ENCODE measurements at places on chromosomes 3 and 15.

GRCh38 chr15:89809093-89809786 is 5.4 kb downstream of the ANPEP start:
- no peak for DNase-seq

DNA sequence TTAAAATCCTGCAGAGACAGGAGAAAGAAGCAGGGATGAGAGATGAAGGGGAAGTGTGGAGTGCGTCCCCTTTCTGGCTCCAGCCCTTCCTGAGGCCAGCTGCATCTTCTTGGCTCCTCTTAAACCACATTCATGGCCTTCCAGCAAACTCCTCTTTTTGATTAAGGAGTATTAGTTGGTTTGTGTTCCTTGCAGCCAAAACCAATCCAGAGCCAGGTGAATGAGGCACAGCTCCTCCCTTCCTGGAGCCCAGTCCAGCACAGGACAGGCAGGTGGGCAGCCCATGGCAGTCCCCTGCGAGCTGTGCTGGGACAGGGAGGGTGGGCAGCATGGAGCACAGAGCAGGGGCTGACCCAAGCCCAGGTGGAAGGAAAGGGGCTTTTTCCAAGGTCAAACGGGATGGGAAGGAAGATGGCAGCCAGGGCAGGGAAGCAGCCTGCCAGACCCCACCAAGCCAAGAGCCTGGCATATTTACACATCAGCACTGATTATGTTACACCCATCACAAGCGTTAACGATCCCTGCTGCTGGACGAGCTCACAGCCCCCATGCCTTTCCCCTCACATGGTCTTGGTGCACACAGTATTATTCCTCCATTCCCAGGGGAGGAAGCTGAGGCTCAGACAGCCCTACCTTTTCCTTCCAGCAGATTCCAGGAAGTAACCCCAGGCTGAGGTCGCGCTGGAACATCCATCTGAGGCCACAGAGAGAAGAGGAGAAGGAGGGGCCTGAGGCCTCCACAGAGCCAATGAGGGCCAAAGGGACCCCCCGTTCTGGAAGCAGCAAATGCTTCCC is 175.6 kb downstream of the SMAD6 start:
- no peak for DNase-seq

GRCh38 chr3:4977853-4978203 is 1.4 kb upstream of the BHLHE40 start:
- DNase-seq, result no peak

DNA sequence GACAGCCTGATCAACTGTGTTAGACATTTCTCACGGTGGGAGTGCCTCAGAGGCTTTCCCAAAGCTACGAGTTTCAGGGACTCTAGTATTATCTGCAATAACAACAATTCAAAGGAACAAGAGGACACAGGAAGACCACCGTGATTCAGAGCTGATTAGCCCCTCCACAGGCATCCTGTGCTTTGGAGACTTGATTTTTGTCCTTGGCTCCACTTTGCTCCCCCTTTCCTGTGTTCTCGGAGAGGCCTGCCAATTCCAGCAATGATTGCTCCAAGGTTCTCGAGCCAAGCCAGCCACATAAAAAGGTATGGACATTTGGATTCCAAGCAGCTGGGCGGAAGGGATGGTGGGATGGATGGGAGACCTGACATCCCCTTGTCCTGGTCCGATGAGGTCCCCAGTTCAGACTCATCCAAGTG is 14.3 kb downstream of the EHD4 start:
- no peak for DNase-seq

DNA sequence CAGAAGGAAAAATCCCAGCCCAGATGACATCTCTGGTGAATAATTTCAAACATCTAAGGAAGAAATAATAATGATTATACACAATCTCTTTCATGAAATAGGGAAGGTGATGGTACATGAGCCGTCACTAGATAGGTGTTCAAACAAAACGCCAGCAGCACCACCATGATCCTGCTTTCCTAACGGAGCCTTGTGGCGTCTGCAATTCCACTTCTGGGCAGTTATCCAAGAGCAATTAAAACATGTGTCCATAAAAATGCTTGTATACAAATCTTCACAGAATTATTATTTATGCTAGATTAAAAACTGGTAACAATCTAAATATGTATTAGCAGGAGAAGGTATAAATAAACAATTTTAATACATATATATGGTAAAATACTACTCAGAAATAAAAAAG is 33.7 kb downstream of the RTP4 start:
- no peak for DNase-seq

GRCh38 chr15:65292938-65293518 is 2.8 kb upstream of the RNU5A-1 start:
- DNase-seq, result no peak

DNA sequence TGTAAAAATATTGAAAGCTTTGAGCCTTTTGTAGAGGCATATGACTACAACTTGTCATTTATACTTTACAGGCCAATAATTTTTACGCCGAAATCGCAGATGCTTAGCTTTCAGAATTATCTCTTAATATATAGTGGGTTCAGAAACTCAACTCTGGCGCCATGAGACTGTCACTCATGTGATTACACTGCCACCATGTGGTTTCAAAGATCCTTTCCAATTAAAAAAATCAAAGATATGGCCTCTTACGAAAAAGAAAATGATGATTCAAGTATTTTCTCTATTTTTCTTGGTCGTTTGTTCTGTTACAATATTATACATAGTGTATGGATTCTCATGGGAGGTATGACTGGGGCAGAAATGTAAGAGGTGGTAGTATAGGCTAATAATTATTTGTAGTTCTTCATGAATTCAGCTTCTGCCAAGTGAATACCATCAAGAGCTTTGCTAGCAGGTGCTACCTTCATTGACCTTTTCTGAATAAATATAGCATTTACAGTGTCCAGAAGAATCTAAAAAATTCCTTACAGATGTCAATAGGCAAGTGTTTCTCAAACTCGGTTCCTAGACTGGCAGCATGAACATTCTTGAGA is 751.7 kb upstream of the GOLIM4 start:
- DNase-seq, result no peak

- no peak for DNase-seq
These were observed 540.9 kb upstream of the MDFIC2 start for GRCh38 chr3:70853161-70853944.

- DNase-seq, result no peak
These were observed 448.6 kb upstream of the RASGRP1 start for GRCh38 chr15:39013262-39013661.

GRCh38 chr15:62769604-62770003 is 272.9 kb upstream of the TPM1 start:
- DNase-seq, result no peak

DNA sequence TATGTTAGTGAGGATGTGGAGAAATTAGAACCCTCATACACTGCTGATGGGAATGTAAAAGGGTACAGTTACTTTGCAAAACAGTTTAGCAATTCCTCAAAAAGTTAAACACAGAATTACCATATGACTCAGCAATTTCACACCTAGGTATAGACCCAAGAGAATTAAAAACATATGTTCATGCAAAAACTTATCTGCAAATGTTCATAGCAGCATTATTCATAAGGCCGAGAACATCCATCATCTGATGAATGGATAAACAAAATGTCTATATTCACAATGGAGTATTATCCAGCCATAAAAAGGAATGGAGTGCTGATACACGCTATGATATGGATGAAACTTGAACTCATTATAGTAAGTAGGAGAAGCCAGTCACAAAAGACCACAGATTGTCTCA is 10.3 kb downstream of the SEC13 start:
- DNase-seq, result no peak

DNA sequence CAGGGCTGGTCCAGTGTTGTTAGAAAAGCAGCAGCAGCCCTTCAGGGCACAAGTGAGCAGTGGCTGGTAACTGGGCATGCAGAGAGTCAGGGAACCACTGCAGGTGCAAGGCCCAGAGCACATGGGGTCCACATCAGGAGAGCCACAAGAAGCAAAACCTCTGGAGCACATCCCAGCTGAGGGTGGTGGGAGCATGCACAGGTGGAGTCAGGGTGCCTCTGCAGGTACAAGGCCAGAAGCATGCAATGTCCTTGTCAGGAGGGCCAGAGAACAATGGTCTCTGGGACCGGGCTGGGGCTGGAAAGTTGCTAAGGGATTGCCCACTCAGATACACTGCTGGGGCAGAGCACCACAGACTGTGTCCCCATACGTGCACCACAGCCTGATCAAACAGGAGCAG is 226.1 kb upstream of the UBE2E2 start:
- DNase-seq, result no peak

DNA sequence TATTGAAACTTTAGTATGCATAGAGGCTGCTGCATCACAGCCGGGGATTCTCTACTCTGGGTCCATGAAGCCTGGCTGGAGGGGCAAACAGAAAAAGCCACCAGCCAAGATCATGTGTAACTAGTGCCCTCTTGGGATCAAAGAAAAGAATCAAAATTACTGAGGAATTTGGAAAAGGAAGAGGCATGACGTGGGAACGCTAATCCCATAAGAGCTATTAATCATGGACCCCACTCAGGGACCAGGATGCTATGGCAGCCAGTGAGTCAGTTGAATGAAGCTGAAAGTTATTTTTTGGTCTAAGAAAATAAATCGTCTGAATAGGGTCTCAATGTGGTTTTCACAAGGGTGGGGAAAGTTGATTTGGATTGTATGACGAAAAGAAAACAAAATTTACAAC is 1165.1 kb downstream of the ROBO2 start:
- no peak for DNase-seq

DNA sequence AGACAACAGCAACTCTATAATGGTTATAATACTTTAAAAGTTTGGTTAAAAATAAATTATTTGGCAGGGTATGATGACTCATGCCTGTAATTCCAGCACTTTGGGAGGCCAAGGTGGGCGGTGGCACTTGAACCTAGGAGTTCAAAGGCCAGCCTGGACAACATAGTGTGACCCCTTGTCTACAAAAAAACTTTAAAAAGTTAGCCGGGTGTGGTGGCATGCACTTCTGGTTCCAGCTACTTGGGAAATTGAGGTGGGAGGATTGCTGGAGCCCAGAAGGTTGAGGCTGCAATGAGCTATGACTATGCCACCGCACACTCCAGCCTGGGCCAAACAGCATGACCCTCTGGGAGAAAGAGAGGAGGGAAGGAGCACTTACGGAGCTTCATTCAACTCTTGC is 7.7 kb upstream of the TRPC1 start:
- DNase-seq, result no peak

DNA sequence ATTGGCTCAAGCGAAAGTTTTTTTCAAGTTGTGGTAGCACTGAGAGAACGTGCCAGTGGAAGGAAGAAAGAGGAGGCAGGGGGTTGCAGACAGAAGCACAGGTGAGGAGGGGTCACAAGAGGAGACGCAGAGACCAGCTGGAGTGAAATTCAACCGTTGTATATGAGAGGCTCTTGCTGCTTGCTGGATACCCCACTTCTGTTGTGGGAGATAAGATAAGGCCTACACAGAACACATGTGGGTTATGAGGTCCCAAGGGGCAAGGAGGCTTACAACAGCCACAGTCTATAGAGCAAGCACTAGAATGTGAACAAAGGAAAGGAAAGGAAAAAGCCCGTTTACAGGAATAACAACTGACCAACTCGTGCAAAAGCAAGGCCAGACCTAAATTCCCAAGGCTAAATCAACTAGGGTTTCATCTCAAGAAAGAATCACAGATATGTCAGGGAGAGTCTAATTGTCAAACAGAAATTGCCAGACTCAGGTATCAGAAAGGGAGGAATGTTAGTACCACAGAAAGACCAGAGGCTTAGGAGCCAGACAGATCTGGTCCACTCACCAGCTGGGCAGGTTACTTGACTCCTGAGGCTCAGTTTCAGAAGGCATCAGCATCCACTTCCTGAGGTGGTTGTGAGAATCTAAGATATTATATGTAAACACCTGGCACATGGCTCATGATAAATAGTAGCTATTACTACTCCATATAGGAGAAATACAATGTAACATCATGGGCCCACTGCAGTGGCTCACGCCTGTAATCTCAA is 60.9 kb downstream of the MSL2 start:
- no peak for DNase-seq

DNA sequence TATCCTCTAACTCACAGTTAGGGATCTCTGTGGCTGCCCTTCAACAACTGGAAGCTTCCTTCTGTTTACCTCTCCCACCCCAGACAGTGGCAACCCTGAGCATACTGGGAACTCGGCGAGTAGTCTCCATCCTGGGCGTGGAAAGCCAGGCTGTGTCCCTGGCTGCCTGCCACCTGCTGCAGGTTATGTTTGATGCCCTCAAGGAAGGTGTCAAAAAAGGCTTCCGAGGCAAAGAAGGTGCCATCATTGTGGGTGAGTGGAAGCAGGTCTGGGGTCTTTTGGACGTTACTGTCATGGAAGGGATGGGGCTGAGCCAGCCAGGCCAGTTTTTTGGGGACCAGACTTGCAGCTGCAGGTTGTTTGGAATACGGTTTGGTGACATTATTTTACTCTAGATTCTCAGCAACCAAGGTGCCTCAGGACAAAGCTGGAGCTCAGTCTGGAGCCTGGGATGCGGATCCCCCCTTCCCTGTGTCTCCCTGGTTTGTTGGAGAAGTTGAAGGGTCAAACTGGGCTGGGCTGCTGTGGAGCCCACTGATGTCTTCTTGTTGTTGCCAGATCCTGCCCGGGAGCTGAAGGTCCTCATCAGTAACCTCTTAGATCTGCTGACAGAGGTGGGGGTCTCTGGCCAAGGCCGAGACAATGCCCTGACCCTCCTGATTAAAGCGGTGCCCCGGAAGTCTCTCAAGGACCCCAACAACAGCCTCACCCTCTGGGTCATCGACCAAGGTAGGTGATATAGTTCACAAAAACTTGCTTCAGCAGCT is 7.5 kb downstream of the UNC45A start:
- no peak for DNase-seq

DNA sequence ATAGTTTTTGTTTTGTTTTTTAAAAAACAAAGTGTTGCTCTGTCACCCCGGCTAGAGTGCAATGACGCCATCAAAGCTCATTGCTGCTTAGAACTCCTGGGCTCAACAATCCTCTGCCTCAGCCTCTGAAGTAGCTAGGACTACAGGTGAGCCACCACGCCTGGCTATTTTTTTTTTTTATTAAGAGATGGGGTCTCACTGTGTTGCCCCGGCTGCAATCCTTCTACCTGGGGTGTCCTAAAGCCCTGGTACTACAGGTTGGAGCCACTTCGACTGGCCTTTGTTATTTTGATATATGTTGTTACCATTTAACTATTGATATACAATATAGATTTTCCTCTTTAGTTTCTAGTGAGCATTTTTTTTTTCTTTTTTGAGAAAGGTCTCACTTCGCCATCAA is 2.6 kb downstream of the NGLY1 start:
- DNase-seq, result no peak

DNA sequence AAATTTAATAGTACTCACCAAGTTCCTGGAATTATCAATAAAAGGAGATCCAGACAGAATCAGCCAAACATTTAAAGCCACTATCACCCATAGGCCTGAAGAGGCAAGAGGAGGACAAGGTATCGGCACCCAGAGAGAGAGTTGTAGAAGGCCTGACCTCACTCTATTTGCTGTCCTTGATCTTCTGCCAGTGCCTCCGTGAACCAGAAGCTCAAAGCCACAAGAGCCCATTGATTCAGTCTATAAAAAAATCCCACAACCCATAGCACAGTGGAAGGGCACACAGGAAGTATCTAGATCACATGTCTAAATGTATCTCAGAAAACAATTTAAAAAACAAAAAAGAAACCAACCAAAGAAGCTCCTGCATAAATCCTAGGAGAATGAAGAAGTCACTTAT is 68.6 kb upstream of the FAM174B start:
- DNase-seq, result no peak
